Lung microvascular endothelial cell (primary cell): ENCODE measurements at places on chromosomes 5 and 9. TPM values are rescaled to one million over a fixed set of nuclear protein-coding genes. Genes with fewer than 3 reads are reported as not detected.

The PRDM9 gene
- total RNA-seq, result not detected in 2 replicates

The ARSI gene
- 0.22 TPM in 1 of 2 replicates, not detected in the other for total RNA-seq

The NRG2 gene
- total RNA-seq, result 0.20 and 0.44 TPM in 2 replicates

The BICD2 gene
- total RNA-seq, result 29.2 and 37.7 TPM in 2 replicates

The OR1Q1 gene
- not detected in 2 replicates for total RNA-seq

The TESK1 gene
- 2.8 and 6.3 TPM in 2 replicates for total RNA-seq

The PCDHB6 gene
- total RNA-seq, result under 0.01 and 0.20 TPM in 2 replicates

The CARTPT gene
- not detected in 2 replicates for total RNA-seq

The AGXT2 gene
- not detected in 2 replicates for total RNA-seq

The GARIN3 gene
- total RNA-seq, result not detected in 2 replicates

The KIF4B gene
- total RNA-seq, result 0.40 and 0.44 TPM in 2 replicates

The NCS1 gene
- 4.8 and 10.2 TPM in 2 replicates for total RNA-seq

The NUTM2G gene
- not detected in 2 replicates for total RNA-seq

The N4BP3 gene
- total RNA-seq, result 18.3 and 23.8 TPM in 2 replicates

The PRR16 gene
- total RNA-seq, result under 0.01 TPM in 1 of 2 replicates, not detected in the other

The GRM6 gene
- not detected in 2 replicates for total RNA-seq

GRCh38 chr5:15002791-15003190 lies 131.2 kb upstream of the ANKH start:
- DNase-seq, result no peak

DNA sequence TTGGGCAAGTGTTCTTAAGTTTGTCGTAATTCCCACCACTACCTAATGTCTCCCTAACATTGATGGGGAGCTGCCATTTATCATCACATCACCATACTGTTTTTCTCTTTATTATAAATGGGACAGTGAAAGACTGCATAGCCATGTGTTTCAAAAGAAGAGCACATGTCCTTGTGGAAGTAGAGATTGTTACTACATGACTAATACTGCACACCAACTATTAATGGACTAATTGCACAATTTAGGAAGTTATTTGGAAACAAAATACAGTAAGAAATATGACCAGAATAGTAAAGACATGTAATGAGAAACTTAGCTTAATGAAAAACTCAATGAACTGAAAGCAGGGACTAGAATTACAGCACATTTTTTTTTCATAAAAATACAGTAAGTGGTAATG lies 12.0 kb upstream of the ELOVL7 start:
- DNase-seq, result no peak

DNA sequence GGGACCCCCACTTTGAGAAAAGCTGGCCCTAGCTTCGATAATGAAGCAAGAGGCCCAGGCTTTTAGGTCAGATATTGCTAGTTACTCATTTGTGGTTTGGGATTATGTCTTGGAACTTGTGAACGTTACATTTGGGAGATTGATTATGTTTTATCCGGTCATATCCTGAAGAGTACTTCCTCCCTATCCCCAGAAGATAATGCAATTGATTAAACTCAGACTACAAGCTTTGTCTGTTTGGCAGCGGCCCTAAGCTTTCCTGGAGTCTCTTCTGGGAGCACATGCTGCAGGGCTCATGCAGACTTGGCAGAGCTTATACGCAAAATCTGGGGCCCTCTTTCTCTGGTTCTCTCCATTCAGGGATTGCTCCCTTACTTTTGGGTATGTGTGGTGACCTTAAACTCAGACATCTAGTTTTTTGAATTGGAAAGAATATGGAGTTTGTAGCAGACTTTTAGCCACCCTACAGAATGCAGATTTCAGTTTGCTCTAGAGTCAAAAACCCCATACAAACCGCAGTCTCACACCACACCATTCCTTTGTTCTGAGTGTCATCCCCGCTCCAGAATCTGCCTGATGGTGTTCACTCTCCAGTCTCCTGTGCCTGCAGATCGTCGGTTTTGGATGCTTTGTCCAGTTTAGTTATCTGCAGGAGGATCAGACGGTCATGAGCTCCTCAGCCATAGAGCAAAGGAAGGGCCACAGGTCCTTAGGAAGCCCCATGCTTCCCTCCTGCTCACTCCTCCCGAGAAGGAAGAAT lies 449.5 kb upstream of the TRPC7 start:
- no peak for DNase-seq

- DNase-seq, result no peak
Observed at GRCh38 chr5:79420248-79420647, 93.7 kb downstream of the HOMER1 start.

- peak; percentile 12 for DNase-seq
Observed at GRCh38 chr5:159051421-159052282, 48.1 kb downstream of the EBF1 start.

DNA sequence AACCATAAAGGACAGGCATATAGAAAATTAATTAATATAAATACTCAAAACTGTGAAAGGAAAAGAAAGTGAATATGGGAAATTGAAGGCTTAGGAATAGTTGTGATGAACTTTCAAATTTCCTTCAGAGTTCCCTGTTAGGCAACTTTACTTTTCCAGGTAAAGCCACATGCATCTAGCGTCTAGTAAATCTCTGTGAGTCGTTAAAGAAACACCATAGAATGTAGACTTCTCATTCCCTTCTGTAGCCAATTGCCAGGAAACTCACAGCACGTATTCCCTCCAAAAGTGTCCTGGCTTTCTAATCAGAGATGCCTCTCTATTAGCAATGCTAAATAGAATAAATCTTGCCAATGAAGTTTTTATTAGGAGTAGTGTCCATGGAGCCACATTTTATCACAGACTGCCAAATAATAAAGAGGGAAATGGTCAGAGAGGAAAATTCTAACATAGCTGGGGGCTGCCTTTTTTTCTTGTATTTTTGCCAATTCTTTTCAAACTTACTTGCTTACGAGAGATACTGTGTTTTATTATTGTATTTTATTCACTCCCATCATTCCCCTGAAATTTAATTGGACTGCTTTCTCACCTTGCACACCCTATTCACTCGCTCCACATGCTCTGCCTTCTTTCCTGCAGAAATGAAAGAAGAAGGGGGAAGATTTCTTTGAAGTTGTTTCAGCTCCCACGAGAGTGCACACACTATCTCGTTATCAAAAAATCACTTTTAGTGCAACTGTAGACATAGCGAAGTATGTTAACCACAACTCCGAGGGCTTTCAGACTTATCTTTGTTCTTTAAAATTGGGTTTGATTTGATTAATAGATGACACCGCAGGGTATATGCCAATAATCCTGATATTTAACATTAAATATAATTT lies 439.0 kb downstream of the CSNK1G3 start:
- no peak for DNase-seq

DNA sequence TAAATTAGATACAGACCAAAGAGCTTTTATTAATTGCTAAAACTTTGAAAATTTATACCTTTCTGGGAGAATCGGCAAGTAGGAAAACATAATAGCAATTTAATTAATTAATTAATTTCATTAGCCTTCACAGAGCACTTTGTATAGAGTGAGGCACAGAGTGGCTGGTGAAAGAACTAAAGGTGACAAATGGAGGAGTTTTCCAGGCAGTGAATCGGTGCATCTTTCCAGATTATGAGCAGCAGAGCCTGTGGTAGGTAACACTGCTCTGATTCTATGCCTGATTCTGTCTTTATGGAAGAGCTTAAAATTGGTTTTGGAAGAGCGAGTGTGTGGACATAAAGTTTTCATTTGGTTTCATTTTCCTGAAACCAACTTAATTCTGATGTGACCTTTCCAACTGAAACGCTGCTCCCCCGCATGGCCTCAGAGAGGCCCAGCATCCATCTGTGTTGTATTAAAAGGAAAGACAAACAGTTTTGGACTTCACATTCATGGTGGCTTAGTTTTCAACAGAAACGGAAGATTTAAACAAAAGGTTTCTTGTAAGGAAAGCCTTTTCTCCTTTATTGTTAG lies 188.9 kb upstream of the RPS23 start:
- DNase-seq, result no peak

GRCh38 chr5:151720215-151720614 lies 33.5 kb upstream of the SPARC start:
- no peak for DNase-seq

DNA sequence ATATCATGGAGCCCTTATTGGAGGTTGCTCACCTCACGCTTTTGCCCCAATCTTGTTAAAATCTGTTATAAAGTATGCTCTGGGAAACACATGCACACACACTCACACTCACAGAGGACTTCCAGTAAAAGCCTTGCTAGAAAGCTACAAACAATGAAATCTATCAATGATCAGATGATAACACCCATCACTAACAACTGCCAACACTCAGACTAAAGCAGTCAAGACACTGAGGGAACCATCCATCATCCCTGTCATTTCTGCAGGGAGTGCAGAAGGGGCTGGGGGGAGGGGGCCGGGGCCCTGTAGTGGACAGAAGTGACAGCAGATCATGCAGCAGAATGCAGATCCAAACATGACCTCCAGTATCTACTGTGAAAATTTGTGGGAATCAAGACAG lies 179.1 kb downstream of the AOPEP start:
- DNase-seq, result no peak

- peak; percentile 57 for DNase-seq
Observed at GRCh38 chr5:35089334-35090314, 41.9 kb upstream of the AGXT2 start.

DNA sequence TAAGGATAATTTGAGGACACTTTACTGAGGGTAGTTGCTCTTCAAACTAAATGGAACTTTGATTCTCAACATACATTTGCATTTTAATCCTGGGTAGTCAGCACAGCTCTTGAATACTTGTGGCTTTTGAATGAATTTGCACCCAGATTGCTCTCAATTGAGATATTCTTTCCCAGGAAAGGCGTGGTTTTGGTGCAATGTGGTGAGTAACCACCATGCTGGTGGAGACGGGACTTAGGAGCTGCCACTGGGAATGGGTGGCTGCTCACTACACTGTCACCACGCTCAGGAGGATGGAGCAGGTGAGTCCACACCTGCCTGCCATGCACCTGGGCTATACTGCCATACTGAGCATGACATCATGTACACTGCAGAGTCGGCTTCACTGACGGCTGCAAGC lies 99.2 kb downstream of the IRX1 start:
- no peak for DNase-seq

DNA sequence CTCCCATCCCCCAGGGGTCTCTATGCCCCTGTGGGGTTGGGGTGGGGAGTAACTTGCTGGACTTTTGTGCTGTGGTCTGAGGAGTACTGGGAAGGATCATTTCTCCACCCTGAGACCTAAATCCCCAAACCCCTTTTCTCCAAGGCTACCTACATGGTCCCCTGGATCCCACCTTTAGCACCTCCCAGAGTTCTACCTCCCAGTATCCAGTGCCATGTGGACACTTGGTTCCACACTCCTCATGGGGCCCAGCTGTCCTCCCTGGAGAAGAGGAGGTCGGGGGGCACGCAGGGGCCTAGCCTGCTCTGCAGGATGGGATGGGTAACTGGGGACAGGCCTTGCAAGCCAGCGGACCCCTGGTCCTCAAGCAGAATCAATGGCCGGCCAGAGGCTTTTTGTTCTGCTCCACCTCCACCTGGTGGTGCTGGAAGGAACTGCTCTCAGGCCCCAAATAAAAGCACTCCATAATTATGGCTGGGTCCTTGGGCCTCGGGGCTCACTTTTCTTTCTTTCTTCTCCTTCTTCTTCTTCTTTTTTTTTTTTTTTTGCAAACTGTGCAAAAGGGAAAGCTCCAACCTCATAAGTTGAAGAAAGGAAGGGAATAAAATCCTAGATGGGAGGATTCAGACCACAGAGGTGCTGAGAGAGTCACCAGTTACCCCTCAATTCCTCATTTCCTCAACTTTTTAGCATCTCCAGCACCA lies 68.4 kb downstream of the PSD2 start:
- DNase-seq, result peak; percentile 77

GRCh38 chr9:3777137-3777536 lies 251.3 kb upstream of the RFX3 start:
- DNase-seq, result no peak

GRCh38 chr5:173829826-173830225 lies 58.3 kb upstream of the CPEB4 start:
- no peak for DNase-seq

DNA sequence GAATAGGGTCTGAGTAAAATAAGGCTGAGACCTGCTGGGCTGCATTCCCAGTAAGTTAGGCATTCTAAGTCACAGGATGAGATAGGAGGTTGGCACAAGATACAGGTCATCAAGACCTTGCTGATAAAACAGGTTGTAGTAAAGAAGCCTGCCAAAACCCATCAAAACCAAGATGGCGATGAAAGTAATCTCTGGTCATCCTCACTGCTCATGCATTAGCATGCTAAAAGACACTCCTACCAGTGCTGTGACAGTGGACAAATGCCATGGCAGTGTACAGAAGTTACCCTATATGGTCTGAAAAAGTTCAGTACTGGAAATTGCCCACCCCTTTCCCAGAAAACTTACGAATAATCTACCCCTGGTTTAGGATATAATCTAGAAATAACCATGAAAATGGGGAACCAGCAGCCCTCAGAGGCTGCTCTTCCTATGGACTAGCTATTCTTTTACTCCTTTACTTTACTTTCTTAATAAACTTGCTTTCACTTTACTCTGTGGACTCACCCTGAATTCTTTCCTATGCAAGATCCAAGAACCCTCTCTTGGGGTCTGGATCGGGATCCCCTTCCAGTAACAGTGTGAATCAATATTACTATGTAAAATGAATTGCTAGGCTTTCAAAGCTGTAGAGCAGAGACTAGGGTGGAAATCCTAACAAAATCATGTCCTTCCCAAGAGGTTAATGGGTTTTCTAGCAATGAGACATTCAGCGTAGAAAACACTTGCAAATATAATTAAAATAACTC lies 257.8 kb downstream of the KIAA0825 start:
- no peak for DNase-seq

- DNase-seq, result peak; percentile 58
Observed at GRCh38 chr5:180673371-180674089, 24.1 kb upstream of the FLT4 start.

GRCh38 chr9:22240619-22241018 lies 206.0 kb upstream of the DMRTA1 start:
- peak; percentile 73 for DNase-seq

DNA sequence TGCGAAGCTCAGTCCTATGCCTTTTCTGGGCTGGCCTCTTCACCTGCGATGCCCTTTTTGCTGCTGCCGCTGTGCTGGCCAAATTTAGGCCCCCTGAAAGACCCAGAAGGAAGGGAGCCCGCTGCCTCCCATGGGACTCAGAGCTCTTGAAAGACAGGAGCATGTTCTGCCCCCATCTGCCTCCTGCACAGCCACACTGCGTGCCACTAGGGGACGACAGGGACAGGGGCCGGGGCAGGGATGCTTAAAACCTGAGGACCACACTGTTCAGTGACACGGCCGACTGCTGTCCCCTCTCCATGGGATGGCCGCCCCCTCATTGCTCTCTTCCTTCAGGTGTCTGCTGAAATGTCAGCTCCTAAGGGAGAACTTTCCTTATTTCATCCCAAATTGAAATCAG lies 132.4 kb downstream of the ADAMTS2 start:
- no peak for DNase-seq

DNA sequence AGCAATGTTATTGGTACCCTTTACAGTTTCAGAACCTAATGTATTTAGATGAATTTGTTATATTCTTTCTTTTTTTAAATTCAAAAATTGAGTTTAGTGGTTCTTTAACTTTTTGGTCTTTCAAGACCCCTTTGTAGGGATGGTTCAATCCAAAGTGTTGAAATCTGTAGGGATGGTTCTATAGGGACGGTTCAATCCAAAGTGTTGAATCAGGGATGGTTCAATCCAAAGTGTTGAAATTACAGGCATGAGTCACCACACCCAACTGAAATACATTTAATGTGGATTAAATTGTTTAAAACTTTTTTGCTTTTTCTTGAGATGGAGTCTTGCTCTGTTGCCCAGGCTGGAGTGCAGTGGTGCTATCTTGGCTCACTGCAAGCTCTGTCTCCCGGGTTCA lies 30.6 kb downstream of the SNX2 start:
- no peak for DNase-seq

- no peak for DNase-seq
Observed at GRCh38 chr5:24749701-24750100, 104.9 kb upstream of the CDH10 start.

GRCh38 chr5:38249301-38249700 lies 9.1 kb upstream of the EGFLAM start:
- no peak for DNase-seq

- DNase-seq, result no peak
Observed at GRCh38 chr5:40413743-40414142, 266.0 kb upstream of the PTGER4 start.
